ENCODE measurements at places on chromosomes 3 and 15.

DNA sequence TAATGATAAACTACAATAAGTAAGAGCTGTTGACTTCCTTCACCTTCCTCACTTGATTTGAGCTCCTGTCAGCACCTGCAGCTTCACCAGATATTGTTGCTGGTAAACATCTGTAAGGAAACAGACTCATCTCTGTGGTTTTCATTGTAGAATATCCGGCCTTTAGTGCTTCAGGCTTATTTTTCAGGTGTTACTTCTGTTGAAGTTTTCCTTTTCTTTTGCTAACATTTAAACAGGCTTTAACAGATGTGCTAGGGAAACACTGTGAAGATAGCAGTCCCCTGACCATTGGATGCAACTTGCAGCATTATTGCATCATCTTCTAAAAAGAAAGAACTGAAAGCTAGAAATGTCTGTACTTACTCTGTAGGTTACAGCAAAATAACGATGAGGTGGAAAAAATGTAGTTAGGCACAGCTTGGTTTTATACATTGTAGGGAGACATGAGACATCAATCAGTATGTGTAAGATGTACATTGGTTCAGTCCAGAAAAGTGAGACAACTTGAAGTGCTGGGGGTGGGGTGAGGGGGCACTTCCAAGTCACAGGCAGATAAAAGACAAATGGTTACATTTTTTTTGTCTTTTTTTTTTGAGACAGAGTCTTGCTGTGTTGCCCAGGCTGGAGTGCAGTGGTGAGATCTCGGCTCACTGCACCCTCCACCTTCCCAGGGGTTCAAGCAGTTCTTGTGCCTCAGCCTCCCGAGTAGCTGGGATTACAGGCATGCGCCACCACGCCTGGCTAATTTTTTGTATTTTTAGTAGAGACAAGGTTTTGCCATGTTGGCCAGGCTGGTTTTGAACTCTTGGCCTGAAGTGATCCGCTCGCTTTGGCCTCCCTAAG is 10.2 kb downstream of the EDEM1 start:
- DNase-seq, result peak; percentile 25

DNA sequence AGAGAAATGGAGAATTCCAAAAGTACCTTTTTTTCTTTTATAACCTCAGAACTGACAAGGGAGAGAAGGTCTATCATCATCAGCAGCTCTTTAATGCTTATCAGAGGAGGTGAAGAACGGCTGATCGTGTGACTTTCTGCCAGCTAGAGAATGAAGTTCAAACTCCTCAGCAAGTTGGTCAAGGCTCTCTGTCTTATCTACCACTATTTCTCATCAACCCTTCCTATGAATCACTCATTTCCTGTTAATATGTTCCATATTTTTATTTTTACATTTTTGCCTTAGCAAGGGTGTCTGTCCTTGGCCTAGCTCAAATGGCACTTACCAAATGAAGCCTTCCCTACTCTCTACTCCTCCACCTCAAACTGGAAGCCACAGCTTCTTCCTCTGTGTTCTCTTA is 73.1 kb upstream of the TSPAN3 start:
- DNase-seq, result no peak

DNA sequence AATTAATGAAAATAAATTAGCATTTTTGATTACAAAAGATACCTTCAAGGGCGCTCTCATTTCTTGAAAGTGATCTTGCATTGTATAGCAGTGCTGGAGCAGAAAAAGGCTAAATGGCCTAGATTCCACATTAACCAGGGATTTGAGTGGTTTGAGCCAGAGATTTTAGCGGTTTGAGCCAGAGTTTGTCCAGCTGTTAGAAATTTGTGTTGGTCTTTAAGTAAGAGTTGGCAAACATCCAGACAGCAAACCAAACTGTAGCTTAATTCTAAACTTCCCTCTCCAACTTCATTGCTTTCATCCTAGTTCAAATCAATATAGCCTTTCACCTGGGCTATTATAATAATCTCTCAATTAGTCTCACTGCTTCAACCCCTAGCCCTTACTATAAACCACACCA is 351.7 kb downstream of the IGSF11 start:
- DNase-seq, result no peak

DNA sequence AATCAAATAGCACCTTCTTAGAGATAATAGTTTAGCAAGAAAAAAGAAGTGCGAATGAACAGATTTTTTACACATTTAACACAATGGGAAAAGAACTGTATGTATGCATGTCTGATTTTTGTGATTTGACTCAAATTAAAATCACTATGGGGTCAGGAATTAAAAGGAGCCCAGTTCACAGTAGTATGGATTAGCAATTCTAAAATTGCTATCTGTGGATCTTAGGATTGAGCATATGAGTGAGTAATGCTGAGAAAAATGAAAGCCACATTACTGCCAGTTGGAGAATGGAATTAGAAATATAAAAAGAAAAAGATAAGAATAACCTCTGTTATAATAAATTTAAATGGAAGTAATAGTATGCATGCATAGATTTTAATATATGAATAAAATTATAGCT is 386.8 kb upstream of the PLSCR5 start:
- DNase-seq, result no peak
